ENCODE measurements at places on chromosomes 1 and 21. TPM values are rescaled to one million over a fixed set of nuclear protein-coding genes. Genes with fewer than 3 reads are reported as not detected.

DNA sequence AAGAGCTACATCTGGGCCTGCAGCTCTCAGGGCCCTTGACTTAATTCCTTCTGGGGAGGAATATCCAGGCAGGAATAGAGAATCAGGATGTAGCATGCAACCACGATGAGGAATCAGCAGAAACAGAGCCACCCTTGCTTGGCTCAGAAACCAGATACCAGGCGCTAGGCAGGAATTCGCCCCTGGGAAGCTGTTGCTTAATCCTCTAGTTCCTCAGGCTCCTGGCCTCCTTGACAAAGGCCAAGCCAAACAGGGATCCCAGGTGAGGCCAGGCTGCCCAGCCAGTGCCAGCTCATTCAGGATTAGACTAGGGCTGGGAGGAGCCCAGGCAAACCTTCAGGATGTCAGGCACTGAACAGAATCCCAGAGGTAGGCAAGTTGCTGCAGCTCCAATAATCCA, 48.2 kb upstream of the IRF2BP2 start:
- H3K36me3 ChIP-seq, result no peaks in the 10 kb centered on the region
- H3K4me1 ChIP-seq, result no peaks in the 10 kb centered on the region
- DNase-seq, result no peak
- H3K27ac ChIP-seq, result no peak overlapping the region
- no peaks in the 10 kb centered on the region for H3K27me3 ChIP-seq

GRCh38 chr21:31255036-31255435, 89.0 kb downstream of the TIAM1 start:
- H3K27ac ChIP-seq, result no peak overlapping the region
- no peaks in the 10 kb centered on the region for H3K36me3 ChIP-seq
- H3K4me1 ChIP-seq, result no peaks in the 10 kb centered on the region
- DNase-seq, result no peak
- H3K4me3 ChIP-seq, result no peak overlapping the region

- no peaks in the 10 kb centered on the region for H3K4me1 ChIP-seq
- no peak overlapping the region for H3K4me3 ChIP-seq
- H3K27ac ChIP-seq, result no peak overlapping the region
- no peaks in the 10 kb centered on the region for H3K36me3 ChIP-seq
Observed at GRCh38 chr1:208336137-208336518, 91.9 kb upstream of the PLXNA2 start.

- H3K27ac ChIP-seq, result no peak overlapping the region
- no peak for DNase-seq
- H3K36me3 ChIP-seq, result no peaks in the 10 kb centered on the region
Observed at GRCh38 chr1:118751166-118751565, 237.0 kb downstream of the TBX15 start.

- H3K4me1 ChIP-seq, result no peaks in the 10 kb centered on the region
- H3K27me3 ChIP-seq, result no peaks in the 10 kb centered on the region
- H3K4me3 ChIP-seq, result no peak overlapping the region
- DNase-seq, result no peak
- H3K27ac ChIP-seq, result no peak overlapping the region
- H3K36me3 ChIP-seq, result no peaks in the 10 kb centered on the region
Observed at GRCh38 chr1:4564051-4564450, 90.4 kb upstream of the AJAP1 start.

DNA sequence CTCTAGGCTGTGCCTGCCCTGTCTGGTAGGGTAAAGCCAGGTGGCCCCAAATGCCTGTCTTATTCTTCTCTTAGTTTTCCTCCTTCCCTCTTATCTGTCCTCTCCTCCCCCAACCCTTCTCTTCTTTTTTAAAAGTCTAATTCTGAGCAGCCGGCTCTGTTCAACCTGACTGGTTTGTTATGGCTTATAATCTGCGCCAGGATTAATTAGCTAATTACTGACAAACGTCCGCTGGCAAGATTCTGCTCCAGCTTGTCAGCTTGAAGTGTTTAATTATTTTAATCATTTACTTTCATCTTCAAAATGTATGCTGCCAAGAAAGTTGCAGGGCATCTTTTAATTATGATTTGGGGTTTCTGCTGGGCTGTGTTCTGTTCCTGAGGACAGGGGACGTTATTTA, 27.2 kb upstream of the PSMB2 start:
- no peaks in the 10 kb centered on the region for H3K4me1 ChIP-seq
- peaks cover 10% of the 10 kb centered on the region for H3K27me3 ChIP-seq
- DNase-seq, result no peak
- no peak overlapping the region for H3K27ac ChIP-seq
- no peak overlapping the region for H3K4me3 ChIP-seq
- no peaks in the 10 kb centered on the region for H3K36me3 ChIP-seq

SLC1A7 gene
- not detected for total RNA-seq

FCGR1A gene
- 0.53 TPM for total RNA-seq

PGLYRP3 gene
- not detected for total RNA-seq

DNALI1 gene
- not detected for total RNA-seq
